ENCODE measurements at places on chromosomes 1 and 21.

DNA sequence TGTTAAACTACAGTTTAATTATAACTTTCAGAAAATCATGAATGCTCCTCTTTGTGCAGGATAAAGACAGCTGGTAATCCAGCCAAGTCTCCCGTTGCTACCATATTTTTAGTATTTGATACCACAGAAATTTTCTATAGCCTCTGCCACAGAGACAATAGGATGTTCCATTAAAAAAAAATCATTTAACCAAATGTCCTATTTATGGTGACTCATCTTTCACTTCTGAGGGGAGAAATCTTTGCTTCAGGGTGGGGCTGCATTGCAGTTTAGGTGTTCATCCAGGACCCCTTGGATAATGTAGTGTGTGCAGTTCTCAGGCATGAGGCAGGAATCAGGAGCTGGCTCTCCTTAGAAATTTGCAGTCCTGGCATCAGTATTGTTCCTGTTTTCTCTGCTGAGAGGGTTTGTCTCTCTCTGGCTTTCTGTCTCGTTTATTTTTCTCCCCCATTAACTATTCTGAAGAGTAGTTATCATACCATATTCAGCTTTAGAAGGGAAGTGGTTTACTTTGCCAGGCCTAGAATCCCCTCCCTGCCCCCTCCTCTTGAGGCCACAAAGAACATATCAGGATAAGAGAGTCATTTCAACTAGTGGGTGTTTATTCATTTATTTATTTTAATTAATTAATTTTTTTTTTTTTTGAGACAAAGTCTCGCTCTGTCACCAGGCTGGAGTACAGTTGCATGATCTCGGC is 3.1 kb downstream of the PRUNE1 start:
- no peak for DNase-seq

DNA sequence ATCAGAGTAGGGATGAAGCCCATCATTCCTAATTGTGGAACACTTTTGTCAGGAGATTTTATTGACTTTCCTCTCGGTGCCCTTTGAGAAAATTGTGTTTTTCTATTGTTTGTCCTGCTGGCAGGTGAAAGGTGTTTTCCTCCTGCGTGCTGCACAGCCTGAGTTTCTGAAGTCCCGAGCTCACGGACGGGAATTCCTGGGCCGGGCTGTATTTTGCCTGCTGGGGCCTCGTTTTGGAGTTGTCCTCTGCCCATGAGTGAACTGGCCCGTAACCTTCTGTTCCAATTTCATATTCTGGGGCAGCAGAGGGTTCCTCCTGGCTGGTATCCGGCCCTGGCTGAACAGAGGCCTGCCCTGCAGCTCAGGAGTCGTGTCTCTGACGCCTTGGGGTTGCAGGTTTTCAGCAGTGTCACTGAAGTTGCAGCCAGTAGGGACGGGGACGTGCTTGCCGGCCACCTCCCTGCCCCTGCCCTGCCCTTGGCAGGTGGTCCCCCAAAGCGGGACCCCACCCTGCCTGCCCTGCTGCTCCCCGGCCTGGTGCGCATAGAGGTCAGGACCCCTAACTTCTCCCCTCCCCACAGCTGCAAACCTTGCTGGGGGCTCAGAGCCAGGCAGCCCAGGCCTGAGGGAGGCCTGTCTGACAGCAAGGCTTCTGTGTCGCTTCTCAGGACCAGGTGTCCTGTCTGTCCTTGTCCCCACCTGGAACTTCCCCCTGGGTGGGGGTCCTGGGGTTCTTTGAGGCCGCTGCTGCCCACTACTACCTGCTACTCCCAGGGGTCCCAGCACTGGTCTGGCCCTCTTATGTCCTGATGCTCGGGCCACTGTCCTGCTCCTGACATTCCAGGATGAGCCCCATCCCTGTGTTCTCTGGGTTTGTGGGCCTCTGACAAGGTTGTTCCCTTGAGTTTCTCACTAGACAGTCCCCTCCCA is 49.0 kb downstream of the SLX9 start:
- peak; percentile 68 for DNase-seq

- no peak for DNase-seq
These were observed 13.2 kb upstream of the CDA start for GRCh38 chr1:20575541-20576336.

DNA sequence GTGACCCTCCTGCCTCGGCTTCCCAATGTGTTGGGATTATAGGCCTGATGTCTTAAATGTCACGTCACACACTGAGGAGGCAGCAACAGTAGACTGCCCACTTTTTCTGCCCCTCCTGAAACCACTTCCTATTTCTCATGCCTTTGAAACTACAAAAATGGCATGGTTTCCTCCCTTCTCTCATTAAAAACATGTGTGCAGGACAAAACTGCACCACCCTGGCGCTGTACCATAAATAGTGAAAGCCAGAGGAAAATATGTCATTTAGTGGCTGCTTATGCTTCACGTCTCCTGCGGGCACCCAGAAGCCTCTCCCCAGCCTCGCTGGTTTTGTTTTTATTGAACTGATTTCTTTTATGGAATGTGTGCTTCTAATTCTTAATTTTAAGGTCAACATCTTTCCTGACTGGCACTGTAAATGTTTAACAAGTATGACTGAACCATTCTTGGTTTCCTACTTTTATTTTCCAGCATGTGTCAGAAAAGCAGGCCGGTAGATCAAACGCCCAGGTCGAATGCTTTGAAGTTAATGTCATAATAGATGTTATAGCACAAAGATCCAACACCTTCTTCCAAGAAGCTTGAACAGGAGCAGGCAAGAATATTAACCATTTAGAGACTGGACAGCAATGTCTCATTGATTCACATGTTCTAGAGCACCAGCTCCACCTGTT is 59.6 kb upstream of the C1orf87 start:
- DNase-seq, result peak; percentile 69

GRCh38 chr1:230421481-230421880 is 4.7 kb downstream of the PGBD5 start:
- no peak for DNase-seq

DNA sequence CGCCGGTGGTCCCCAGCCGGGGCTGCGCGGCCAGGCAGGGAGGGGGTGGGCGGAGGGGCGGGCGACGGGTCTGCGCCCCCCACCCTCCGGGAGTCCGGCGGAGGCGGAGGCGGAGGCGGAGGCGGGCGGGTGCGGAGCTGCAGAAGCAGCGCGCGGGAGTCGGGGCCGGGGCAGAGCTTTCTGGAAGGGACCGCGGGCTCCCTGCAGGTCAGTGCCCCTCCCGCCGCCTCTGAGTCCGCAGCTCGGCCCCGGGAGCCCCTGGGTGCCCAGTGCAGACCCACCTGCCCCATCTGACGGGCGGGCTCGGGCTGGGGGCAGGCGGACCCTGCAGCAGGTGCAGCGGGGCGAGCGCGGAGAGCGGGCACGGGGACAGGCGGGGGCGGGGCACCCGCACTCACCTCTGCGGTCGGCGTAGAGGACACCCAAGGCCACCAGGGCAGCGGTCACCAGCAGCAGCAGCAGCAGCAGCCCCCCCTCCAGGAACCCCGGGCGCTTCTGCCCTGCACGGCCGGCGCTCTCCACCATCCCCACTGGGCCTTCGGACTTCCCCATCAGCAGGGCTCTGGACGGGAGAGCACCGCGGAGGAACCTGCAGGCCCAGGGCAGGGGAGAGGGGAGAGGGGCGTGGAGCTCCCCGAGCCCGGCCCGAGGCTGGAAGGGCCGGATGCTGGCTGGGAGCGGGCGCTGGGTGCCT is 3.7 kb downstream of the MMEL1 start:
- DNase-seq, result no peak

- no peak for DNase-seq
These were observed 62.2 kb upstream of the WLS start for GRCh38 chr1:68294367-68295066.

- DNase-seq, result no peak
These were observed 82.0 kb downstream of the UBIAD1 start for GRCh38 chr1:11354893-11355553.

GRCh38 chr1:174269989-174270651 is 110.8 kb downstream of the RABGAP1L start:
- DNase-seq, result no peak

- DNase-seq, result no peak
These were observed 395.1 kb downstream of the HLX start for GRCh38 chr1:221274373-221274772.

GRCh38 chr1:73516451-73516850 is 681.5 kb downstream of the LRRIQ3 start:
- DNase-seq, result no peak

- DNase-seq, result peak; percentile 93
These were observed 950 bp upstream of the EVA1C start for GRCh38 chr21:32411350-32412161.

- DNase-seq, result no peak
These were observed 53.1 kb downstream of the NAV1 start for GRCh38 chr1:201591981-201592380.

DNA sequence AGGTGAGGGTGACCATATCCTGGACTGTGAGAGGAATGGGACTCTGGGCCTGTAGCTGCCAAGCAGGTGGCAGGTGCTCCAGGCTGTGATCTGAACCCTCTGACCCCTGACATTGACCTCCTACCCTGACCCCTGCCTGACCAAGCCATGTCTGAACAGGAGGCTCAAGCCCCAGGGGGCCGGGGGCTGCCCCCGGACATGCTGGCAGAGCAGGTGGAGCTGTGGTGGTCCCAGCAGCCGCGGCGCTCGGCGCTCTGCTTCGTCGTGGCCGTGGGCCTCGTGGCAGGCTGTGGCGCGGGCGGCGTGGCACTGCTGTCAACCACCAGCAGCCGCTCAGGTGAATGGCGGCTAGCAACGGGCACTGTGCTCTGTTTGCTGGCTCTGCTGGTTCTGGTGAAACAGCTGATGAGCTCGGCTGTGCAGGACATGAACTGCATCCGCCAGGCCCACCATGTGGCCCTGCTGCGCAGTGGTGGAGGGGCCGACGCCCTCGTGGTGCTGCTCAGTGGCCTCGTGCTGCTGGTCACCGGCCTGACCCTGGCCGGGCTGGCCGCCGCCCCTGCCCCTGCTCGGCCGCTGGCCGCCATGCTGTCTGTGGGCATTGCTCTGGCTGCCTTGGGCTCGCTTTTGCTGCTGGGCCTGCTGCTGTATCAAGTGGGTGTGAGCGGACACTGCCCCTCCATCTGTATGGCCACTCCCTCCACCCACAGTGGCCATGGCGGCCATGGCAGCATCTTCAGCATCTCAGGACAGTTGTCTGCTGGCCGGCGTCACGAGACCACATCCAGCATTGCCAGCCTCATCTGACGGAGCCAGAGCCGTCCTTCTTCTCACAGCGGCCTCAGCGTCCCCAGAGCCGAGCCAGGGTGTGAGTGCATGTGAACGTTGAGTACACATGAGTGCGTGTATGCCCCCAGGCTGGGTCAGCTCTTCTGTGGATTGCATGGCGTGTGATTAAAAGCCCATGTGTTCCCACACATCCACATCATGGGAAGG is 3.1 kb downstream of the TMEM125 start:
- DNase-seq, result no peak

DNA sequence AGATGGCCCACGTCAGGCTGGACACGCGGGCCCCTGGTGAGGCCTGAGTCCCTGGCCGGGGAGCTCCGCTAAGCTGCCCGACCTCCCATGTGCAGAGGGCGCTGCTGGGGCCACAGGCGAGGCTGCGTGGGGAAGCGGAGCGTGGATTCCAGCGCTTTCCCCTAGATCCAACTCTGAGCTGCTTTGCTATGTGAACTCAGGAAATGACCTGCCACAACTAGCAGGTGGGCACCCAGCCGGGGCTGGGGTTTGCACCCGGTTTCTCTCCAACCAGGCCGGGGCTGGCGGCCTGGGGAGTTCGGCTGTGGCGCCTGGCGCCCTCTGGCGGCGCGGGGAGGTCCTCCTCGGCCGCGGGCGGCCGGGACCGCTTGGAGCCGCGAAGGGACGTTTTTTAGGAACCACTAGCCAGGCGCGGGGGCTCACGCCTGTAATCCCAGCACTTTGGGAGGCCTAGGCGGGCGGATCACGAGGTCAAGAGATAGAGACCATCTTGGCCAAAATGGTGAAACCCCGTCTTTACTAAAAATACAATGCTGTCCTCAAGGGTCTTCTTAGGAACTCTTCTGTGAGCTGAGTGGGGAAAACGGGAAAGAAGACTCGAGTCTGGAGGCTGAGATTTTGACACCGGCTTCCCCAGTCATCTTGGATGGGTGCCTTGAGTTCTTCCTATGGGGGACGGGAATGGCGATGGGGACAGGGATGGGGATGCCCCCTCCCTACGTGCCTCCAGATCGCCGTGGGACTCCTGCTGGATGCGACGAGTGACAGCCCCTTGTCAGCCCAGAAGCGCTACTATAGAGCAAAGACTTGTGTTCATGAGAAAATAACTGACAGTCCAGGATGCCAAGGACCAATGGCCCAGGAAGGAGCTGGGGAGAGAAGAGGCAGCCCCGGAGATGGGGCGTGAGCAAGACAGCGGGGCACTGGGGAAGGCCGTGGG is 12.6 kb downstream of the PYCR2 start:
- DNase-seq, result peak; percentile 92

- DNase-seq, result no peak
These were observed 134.9 kb downstream of the CLEC20A start for GRCh38 chr1:178361847-178362246.

GRCh38 chr1:178472531-178472930 is 24.2 kb downstream of the CLEC20A start:
- no peak for DNase-seq

- DNase-seq, result no peak
These were observed 29.7 kb upstream of the PRDM15 start for GRCh38 chr21:41908829-41909228.

DNA sequence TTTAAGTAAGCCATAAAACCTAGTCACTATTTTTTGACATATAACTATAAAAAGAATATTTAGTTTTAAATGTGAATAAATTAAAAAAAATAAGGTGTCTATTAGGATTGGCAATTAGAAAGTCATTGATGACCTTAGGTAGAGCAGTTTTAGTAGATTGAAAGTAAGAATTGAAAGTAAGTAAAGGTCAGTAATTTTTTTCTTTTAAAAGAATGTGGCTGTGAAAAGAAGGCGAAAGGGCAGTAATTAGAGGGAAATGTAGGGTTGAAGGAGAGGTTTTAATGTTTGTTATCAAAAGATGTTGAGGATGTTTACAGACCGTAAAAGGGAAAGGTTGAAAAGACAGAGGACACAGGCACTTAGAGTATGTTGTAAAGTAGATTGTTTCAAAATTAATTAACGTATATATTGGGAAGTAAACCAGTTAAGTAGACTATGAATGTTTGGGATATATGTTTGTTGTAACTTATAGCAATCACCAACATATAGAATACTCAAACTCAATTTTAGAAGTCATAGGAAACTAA is 41.0 kb downstream of the ZFYVE9 start:
- DNase-seq, result no peak

DNA sequence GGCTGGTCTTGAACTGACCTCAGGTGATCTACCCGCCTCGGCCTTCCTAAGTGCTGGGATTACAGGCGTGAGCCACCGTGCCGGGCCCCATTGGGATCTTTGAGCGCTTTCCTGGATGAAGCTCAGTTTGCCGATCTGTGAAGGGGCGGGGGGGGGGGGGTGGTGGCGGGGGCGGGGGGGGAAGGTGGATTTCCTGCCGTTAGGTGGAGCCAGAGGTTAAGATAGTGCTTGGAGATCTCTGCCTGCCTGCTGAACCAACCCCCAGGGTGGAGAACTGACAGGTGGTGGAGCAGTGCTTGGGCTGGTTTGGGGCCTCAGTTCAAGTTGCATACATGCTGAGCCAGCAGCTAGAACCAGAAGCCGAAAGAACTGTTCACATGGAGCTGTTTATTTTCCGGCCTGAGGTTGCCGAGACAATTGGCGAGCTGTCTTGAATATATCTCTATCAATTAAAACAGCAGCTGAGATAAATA is 1.7 kb downstream of the TMCC2 start:
- no peak for DNase-seq

GRCh38 chr1:55212349-55213150 is 2.6 kb downstream of the USP24 start:
- DNase-seq, result no peak

- no peak for DNase-seq
These were observed 131.5 kb downstream of the DHRS3 start for GRCh38 chr1:12486401-12487005.

Data from aorta (tissue), 5 donors.